ENCODE measurements at places on chromosomes 2 and 18. TPM values are rescaled to one million over a fixed set of nuclear protein-coding genes. Genes with fewer than 3 reads are reported as not detected.

ACVR1C gene
- total RNA-seq: 14.6 TPM

GRCh38 chr18:75421656-75422055, 5.8 kb downstream of the SMIM21 start:
- DNase-seq: no peak

DNA sequence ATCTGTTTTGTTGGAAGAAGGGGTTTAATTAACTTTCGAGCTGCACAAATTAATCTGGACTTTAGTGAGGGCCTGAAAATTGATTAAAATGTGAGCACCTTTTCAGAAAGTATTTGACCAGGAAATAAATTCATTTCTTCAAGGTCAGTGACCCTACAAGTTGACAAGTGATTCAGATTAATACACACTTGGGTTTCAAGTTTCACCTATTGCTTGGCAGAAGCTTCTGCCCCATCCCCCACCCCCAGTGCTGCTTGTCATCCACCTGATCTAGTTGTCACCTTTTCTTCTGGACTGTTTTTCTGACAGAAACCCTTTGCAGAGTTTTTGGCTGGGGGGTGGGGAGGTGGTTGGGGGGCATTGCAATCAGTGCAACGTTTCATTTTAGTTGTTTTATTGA, 46.2 kb downstream of the RPRM start:
- no peak for DNase-seq

DNA sequence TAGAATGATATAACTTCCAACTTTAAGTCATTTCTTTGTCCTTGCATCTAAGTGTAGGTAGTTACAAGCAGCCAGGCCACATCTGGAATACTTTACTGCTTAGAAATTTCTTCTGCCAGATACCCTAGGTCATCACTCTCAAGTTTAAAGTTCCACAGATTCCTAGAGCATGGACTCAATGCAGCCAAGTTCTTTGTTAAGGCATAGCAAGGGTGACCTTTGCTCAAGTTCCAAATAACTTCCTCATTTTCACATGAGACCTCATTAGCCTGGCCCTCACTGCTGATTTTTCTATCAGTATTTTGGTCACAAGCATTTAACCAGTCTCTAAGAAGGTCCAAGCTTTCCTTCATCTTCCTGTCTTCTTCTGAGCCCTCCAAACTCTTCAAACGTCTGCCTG, 7.8 kb upstream of the UGT1A9 start:
- DNase-seq: no peak
